AG08396 (cell line): ENCODE measurements at places on chromosomes 13 and 19.

GRCh38 chr13:113182046-113182445 lies 23.6 kb downstream of the PROZ start:
- DNase-seq = no peak

DNA sequence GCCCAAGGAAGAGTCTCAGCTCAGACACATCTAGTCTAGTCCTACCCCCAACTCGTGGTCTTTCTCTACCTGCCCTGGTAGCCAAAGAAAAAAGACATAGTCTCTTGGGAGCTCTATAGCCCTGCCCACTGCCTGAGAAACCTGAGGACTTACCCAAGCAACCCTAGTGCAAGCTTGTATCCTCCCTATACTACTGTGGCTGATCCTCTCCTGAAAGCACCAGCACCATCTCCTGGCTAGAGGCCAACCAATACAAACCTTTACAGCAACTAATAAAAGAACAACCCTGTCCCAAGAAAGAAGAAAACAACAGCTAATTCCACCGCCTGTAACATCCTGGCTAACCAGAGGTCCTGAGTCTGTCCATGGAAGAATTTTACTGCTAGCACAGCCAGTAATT lies 532.4 kb downstream of the SLITRK6 start:
- no peak for DNase-seq

GRCh38 chr13:64414381-64414780 lies 2815.8 kb downstream of the PCDH9 start:
- DNase-seq = no peak

GRCh38 chr19:10601999-10602329 lies 14.9 kb upstream of the AP1M2 start:
- DNase-seq = no peak
